ENCODE measurements at places on chromosomes 7 and 10.

DNA sequence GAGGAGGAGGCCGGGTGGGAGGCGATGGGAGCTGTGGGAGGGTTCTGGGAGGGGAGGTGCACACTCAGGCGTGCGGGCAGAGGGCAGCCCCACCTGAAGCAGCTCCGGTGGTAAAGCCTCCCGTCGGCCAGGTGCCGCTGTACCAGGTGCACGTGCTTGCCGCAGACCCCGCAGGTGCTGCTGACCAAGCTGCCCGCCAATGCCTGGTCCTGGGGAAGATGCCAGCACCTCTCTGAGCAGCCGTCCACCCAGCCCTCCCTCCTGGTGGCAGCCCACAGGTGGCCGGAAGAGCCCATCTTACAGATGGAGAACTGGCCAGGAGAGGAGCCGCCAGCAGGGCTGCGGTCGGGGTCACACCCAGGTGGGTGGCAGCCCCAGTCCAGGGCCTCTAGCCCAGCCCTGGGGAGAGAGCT is 12.6 kb downstream of the MICALL2 start:
- DNase-seq: no peak

DNA sequence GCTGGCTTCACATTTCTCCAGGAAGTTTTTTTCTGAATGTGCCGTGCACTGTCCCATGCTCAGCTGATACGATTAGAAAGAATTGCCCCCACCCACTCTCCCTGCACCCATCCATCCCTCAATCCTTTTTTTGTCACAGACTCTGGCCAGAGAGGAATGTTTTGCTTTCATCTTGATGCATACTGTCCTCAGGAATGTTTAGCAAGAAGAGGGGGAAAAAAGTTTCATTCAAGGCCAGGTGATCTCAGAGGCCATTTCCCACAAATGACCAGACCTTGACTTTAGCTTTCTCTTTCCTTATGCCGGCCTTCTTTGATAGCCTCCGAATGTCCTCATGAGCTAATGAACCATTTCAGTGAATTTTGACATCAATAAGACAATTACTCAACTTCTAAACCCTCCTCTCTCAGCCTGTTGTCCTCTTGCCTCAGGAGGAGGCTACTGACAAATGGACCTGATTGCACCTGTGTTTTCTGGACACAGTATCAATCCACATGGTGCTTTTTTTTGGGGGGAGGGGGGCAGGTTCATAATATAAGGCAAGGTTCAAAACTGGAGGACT is 105.0 kb upstream of the KLF6 start:
- no peak for DNase-seq

DNA sequence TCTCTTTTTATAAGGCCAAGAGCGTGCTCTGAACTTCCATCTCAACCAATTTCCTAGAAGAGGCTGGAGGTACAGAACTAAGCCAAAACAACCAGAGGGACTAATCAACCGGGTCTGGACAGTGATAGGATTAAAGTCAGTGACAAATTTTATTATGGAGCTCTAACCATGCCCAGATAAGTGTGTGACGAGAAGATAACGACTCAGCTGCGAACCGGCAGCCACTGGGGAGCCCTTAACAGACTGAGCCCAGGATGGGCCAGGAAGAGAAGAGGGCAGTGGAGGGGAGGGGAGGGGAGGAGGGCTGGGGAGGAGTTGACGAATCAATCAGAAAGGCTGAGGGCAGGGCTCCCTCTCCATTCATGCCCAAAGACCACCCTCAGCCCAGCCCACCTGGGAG is 119.9 kb downstream of the PLXNA4 start:
- no peak for DNase-seq

- no peak for DNase-seq
These were observed 84.2 kb downstream of the REEP3 start for GRCh38 chr10:63605197-63605967.

DNA sequence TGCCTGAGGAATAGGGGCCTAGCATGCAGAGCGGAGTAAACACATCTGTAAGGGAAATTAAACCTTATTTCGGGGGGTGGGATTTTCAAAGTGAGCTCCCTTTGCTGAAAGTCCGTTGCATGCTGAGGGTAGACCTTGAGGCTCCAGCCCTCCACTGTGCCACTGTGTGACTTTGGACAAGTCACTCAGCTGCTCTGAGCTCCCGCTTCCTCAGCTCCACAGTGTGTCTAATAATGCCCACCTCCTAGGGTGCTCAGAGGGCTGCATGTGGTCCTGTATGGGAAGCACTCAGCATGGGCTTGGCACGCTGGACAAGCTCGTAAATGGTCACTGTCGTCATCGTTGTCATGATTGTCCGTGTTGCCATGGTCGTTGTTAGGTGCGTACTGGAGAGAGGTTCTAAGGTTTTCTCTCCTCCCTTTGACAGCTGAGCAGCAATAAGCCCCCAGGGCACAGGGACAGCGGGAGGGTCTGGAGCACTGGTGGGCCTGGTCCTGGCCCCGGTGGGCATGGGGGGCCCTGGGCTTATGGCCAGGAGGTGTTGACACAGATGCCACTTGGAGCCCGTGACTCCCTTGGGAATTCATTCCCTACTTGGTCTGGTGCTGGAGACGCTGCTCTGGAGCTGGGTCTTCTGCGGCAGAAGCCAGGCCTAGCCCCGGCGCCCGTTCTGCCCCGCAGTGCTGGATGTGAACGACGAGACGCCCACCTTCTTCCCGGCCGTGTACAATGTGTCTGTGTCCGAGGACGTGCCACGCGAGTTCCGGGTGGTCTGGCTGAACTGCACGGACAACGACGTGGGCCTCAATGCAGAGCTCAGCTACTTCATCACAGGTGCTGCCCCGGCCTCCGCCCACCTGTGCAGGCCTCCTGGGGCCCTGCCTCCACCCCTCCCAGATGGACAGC is 13.1 kb downstream of the C10orf105 start:
- DNase-seq: no peak

- DNase-seq: no peak
These were observed 82.6 kb downstream of the PRKG1 start for GRCh38 chr10:51156926-51157325.

GRCh38 chr10:30529373-30529998 is 95.5 kb downstream of the MAP3K8 start:
- peak; percentile 58 for DNase-seq

GRCh38 chr10:95640891-95641315 is 15.6 kb downstream of the ALDH18A1 start:
- no peak for DNase-seq

DNA sequence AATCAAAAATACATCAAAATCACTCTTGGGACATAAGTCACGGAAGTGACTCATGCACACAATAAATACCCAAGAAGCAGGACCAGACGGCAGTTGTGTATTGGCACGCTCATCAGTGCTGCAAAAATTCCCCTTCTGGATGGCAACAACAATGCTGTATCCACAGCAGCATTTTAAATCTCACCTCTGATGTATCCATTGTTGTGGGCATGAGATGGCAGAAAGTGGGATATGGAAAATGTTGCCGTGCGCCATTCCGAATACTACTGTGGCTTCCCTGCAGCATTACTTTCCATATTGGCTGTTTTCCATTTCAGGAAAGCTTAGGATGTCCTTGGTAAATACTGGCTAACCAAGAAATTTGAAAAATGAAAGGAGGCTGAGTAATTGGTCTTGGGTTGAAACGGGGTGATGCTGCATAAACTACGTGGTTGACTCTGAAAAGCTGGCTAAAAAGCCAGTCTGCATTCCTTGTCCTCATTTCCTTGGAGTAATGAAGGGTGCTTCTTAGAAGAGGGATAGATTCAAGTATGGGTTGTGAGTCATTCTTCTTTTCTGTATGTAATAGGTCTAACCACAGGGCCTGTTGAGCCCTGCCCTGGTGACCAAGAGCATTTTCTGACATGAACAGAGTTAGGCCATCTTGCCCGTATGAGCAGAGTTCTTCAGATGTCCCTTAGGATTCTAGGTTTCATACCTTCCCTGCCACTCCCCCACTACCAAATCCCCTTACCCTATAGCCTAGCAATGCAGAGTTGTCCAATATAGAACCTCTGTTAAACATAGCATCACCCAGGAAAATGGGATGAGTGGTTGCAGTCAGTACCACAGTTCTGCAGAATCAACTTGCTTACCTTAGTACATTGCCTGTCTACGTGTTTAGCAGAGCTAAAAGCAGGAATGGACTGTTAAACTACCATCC is 36.3 kb upstream of the TOMM7 start:
- no peak for DNase-seq

GRCh38 chr7:128904381-128905197 is 5.9 kb downstream of the KCP start:
- DNase-seq: no peak

GRCh38 chr10:64286533-64286932 is 765.3 kb downstream of the REEP3 start:
- no peak for DNase-seq

GRCh38 chr7:311131-311680 is 21.2 kb downstream of the FOXL3 start:
- no peak for DNase-seq

Data from activated CD4-positive, alpha-beta T cell treated with anti-CD3 and anti-CD28 coated beads for 1 hour (primary cell).